Activated CD8-positive, alpha-beta memory T cell treated with anti-CD3 and anti-CD28 coated beads, Interleukin-2, amount 10 ng/mL, durations not matched to agents 7 days and 5 days (primary cell): ENCODE measurements at places on chromosomes 13 and 19. TPM values are rescaled to one million over a fixed set of nuclear protein-coding genes. Genes with fewer than 3 reads are reported as not detected.

DNA sequence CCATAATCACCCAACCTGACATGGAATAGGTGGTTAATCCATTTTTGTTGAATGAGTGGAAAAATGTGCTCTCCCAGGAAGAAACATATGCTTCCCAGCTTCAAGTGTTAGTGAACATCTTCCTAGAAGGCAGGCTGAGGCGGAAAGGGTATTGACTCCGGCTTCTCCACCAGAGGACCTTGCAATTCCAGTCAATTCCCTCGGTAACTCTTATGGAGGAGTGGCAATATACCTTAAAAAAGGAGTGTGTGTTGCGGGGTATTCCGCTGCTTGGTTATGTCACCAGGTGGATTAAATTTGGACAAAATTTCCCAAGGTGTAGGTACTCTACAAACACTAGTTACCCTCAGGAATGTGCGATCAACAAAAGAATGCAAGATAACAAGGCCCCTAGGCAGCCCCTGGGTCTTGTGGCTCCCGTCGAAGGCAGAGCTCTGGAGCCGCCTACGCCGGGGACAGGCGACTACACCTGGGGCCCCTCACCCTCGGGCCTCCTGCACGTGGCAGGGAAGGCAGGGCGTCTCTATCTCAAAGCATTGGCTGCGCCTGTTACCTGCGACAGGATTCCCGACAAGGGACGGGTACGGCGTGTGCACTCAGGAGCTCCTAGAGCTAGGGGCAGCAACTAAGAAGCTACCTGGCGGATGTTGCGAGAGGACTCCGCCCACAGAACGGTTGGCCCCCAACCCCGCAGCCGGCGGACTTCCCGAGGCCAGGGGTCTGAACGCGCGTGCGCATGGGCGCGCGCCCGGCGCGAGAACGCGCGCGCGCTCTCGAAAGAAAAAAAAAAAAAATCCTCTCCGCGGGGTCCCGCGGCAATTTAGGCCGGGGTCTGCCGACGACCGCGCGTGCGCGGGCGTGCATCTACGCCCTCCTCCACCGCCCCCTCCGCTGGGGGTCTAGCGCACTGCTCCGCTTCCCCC lies at the start of gene WDR87:
Gene WDR87, minus strand, starts transcription at position 649 of the 923 bp plus-strand sequence. CDS start 8,355 bp downstream, outside the sequence.
- H3K4me1 ChIP-seq, result peaks cover 15% of the 10 kb centered on the region
- H3K27me3 ChIP-seq, result no peaks in the 10 kb centered on the region
- H3K36me3 ChIP-seq, result no peaks in the 10 kb centered on the region
- peak; percentile 58 for DNase-seq
- H3K27ac ChIP-seq, result peak within 1 kb of the TSS; percentile 82

DNA sequence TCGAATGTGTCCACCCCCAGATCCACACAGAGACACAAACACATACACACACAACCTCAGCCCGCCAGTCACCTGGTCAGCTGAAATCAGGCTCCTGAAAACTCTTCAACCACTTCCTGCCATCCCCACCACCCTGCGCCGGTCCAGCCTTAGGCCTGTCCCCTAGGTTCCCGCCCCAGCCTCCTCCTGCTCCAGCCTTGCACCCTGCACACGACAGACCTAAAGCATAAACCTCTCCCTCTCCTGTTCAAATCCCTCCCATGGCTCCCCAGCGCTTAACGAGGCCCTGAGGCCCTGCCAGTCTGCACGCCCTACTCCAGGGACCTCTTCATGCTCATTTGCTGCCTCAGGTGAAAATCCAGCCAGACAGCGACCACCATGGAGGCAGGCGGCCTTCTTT lies 7.1 kb downstream of the PNMA8B start:
- no peak overlapping the region for H3K4me3 ChIP-seq
- peaks cover 2% of the 10 kb centered on the region for H3K4me1 ChIP-seq
- H3K27ac ChIP-seq, result no peak overlapping the region
- H3K27me3 ChIP-seq, result peaks cover 79% of the 10 kb centered on the region

ZNF813 gene
- total RNA-seq, result 5.5 TPM

- peaks cover 12% of the 10 kb centered on the region for H3K27me3 ChIP-seq
- H3K36me3 ChIP-seq, result peaks cover 2% of the 10 kb centered on the region
- no peak for DNase-seq
Observed at GRCh38 chr13:30043631-30043925, 193.2 kb upstream of the UBL3 start.

- no peak overlapping the region for H3K27ac ChIP-seq
- no peaks in the 10 kb centered on the region for H3K36me3 ChIP-seq
- H3K4me1 ChIP-seq, result no peaks in the 10 kb centered on the region
- H3K4me3 ChIP-seq, result no peak overlapping the region
Observed at GRCh38 chr13:32859707-32860292, 156.4 kb upstream of the KL start.

DNA sequence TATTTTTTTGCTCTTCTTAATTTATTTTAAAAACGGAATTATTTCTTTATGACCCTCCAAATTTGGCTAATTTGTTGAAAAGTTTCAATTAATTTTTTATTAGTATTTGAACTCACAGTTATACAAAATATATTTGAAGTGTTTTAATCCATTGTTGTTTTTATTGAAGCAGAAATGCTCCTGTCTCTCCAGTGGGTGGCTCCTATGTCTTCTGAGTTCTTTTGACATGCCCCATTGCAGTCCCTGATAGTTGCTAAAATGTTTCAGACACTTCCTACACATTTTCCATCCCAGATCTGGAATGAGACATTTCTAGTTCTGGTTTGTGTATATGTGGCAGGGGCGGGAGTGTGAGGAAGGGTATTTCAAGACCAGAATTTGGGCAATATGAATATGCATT lies 579.4 kb upstream of the PRR20A start:
- H3K27ac ChIP-seq, result no peak overlapping the region
- no peaks in the 10 kb centered on the region for H3K27me3 ChIP-seq
- no peaks in the 10 kb centered on the region for H3K36me3 ChIP-seq
- H3K4me1 ChIP-seq, result no peaks in the 10 kb centered on the region

IZUMO2 gene
- not detected for total RNA-seq

DNA sequence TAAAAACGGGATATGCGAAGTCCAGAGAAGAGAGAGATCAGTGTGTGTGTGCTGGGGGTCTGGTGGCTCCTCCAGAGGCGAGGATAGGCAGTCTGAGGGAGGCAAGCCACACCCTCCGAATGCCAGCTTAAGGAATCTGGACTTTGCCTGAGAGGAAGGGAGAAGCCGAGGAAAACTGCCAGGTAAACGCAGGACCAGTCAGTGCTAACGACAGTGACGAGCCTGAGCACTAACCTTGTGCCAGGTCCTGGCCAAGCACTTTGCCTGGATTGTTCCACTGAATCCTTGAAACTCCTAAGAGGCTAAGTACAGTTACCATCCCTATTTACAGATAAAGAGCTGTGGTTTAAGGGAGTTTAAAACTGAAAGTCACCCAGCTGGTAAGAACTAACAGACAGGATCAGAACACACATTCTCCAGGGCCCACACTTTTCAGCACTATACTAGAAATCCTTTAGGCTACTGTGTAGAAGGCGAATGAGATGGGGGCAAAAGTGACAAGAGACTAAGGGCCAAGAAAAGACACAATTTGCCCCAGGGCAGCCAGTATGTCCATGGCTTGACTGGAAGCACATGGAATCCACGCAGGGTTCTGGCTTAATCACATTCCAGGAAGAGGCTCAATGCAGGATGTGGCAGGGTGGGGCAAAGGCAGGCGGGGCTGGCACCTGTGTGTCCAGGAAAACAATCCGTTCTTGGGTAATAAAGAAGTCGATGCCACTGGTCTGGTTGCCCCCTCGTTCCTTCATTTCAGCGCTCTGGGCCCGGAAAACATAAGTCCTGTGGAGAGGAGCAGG lies 15.1 kb downstream of the SMG9 start:
- no peak for DNase-seq
- H3K4me1 ChIP-seq, result peaks cover 16% of the 10 kb centered on the region
- H3K36me3 ChIP-seq, result peaks cover 56% of the 10 kb centered on the region
- H3K27ac ChIP-seq, result no peak overlapping the region
- no peaks in the 10 kb centered on the region for H3K27me3 ChIP-seq
- H3K4me3 ChIP-seq, result no peak overlapping the region

DNA sequence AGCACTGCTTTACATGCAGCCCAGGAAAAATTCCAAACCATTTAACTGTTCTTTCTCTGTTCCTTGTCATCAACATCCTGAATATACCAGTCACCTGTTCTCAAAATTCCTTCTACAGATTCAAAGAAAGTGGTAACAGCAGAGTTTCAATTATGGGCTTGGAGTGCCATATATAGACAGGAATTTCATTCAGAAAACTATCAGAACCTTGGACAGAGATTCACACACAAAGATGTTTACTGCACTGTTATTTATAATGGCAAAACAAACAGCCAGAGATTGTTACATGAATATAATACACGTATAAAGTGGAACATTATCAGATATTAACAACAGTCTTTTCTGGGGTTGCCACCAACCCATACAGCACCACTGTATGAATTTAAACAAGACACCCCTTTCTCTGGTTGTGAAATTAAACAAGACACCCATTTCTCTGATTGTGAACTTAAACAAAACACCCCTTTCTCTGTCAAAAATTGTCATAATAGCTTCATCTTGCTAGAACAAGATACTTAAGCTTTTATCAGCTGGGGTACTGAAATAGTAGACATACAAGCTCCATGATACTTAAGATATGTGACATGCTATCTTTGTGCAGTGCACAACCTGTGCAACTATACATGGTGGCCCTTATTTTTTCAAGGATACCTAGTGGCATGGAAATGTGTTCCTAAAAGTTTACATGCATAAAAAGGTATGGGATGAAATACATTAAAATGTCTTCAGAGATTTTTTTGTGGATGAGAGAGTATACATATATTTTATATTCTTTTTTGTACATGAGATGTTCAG lies 12.6 kb downstream of the CACNA1A start:
- no peak overlapping the region for H3K4me3 ChIP-seq
- no peaks in the 10 kb centered on the region for H3K4me1 ChIP-seq
- H3K36me3 ChIP-seq, result no peaks in the 10 kb centered on the region
- DNase-seq, result no peak

DNA sequence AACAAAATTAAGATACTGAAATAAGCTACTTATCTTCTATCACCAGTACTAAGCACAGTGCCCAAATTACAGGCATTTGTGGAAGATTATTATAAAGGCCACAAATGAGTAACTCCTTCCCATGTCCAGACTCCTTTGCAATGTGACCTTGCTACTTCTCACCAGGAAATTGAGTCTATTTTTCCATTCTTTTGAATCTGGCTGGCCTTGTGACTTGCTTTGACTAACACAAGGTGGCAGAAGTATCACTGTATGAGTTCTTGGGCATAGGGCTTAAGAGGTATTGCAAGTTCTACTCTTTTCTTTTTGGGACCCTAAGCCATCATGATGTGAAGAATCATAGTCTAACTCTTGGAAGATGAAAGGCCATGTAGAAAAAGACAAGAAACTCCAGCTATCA lies 49.9 kb downstream of the UGGT2 start:
- DNase-seq, result no peak
- no peak overlapping the region for H3K4me3 ChIP-seq
- H3K36me3 ChIP-seq, result no peaks in the 10 kb centered on the region
